ENCODE measurements at places on chromosomes 4 and X. TPM values are rescaled to one million over a fixed set of nuclear protein-coding genes. Genes with fewer than 3 reads are reported as not detected.

NAA11 gene
- polyA plus RNA-seq = not detected

ZNF157 gene
- polyA plus RNA-seq = 0.08 TPM

TXK gene
- polyA plus RNA-seq = 0.06 TPM

BCLAF3 gene
- 4.0 TPM for polyA plus RNA-seq

PITX2 gene
- polyA plus RNA-seq = 1.5 TPM

NCAPG gene
- polyA plus RNA-seq = 23.9 TPM

HTR2C gene
- polyA plus RNA-seq = not detected

KIAA0232 gene
- polyA plus RNA-seq = 10.5 TPM

- DNase-seq = no peak
Observed at GRCh38 chr4:136900696-136901095, 631.6 kb downstream of the PCDH18 start.

GRCh38 chr4:69995526-69996016 is at the start of gene STATH:
Gene STATH, plus strand, starts transcription at chr4:69995966. Its CDS starts 2,472 bp downstream, at chr4:69998438.
- DNase-seq = no peak

DNA sequence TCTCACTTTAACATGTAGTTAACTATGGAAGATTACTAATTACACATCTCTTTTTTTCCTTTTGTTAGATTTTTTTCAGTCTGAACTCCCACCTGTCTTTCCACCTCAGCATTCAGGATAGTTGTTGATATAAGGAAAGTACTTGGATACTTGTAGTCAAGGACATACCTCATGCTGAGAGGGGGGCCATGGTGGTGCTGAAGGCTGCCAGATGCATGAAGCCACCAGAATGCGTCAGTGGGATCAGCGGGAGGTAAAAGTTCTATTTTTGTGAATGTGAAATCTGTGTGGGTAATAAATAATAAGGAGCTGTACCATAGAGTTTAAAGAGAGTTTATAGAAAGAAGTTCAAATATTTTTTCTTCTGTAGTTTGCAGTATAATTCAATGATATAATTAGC is 13.1 kb upstream of the NDST4 start:
- DNase-seq = no peak

DNA sequence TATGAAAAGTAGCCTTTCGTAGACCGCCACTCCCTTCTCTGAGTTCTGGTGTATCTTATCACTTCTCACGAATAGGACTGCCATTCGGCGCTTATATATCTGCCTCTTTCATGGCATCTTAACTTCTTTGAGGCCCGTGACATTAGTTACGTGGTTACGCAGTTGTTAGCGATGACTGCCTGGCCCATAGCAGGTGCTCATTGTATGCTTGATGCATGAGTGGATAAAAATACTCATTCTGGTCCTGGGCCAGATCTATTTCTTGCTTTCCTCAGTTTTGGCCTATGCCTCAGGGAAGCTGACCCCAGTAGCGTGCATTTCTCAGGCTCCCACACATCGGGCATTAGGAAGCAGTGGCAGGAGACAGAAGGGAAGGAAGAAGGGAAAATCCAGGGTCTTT is 60.7 kb upstream of the PITX2 start:
- DNase-seq = no peak

DNA sequence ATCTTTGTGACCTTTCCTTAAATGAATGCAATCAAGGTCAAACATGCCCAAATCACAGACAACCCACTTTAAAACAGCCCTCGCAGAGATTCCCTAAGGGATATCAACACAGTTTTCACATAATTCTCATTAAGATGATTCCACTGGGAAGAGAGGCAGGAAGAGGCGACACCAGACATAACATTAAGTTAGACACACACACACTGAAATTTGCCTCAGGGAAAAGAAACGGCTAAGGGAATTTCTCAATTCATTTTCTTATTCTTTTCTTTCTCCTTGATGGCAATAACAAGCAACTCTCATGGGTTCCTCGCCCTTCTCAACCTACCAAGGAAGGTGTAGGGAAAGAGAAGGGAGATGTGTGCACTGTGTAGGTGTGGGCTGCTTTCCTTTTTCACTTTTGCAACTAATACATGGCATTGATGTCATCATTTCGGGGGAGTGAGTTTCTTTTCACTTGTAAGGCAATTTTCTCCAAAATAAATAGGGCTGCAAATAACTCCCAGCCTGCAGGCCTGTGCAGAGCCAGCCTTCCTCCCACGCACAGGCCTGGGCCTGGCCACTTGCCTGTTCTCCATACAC is 41.4 kb downstream of the SOD3 start:
- DNase-seq = no peak

DNA sequence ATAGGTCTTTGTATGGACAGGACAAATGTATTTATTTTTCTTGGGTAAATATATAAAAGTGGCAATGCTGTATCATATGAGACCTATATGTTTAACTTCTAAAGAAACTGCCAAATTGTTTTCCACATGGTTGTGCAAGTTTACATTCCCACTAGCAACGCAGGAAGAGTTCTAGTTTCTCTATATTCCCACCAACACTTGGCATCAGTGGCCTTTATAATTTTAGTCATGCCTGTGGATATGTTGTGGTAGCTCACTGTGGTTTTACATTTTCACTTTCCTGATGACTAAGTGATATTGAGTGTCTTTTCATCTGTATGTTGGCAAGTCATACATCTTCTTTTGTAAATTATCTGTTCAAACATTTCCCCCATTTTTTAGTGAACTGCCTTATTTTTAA is 126.0 kb downstream of the EMCN start:
- DNase-seq = no peak

DNA sequence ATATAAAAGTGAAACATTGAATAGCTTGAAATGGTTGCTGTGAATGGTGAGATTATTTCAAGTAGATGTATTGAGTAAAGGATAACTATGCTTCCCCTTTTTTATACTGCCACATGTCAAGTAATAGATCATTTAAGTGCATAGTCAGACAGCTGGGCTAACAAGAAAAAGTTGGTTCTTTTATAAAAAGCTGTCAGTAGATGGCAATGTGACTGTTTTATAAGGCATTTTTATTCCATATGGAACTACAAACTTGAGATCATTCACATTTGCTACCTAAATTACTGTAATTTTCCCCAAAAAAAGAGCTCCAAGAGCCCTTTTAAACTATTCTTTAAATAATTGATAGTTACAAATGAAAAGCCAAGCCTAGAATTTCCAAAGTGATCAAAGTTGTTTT is 831.0 kb downstream of the C4orf33 start:
- no peak for DNase-seq

GRCh38 chr4:27318740-27319139 is 458.1 kb downstream of the STIM2 start:
- DNase-seq = peak; percentile 15
